ENCODE measurements at places on chromosomes 1 and 21.

- DNase-seq: peak; percentile 82
Measured at GRCh38 chr1:8873506-8874229, 4.8 kb downstream of the ENO1 start.

GRCh38 chr1:36327421-36328087, 4.1 kb upstream of the EVA1B start:
- DNase-seq: no peak

DNA sequence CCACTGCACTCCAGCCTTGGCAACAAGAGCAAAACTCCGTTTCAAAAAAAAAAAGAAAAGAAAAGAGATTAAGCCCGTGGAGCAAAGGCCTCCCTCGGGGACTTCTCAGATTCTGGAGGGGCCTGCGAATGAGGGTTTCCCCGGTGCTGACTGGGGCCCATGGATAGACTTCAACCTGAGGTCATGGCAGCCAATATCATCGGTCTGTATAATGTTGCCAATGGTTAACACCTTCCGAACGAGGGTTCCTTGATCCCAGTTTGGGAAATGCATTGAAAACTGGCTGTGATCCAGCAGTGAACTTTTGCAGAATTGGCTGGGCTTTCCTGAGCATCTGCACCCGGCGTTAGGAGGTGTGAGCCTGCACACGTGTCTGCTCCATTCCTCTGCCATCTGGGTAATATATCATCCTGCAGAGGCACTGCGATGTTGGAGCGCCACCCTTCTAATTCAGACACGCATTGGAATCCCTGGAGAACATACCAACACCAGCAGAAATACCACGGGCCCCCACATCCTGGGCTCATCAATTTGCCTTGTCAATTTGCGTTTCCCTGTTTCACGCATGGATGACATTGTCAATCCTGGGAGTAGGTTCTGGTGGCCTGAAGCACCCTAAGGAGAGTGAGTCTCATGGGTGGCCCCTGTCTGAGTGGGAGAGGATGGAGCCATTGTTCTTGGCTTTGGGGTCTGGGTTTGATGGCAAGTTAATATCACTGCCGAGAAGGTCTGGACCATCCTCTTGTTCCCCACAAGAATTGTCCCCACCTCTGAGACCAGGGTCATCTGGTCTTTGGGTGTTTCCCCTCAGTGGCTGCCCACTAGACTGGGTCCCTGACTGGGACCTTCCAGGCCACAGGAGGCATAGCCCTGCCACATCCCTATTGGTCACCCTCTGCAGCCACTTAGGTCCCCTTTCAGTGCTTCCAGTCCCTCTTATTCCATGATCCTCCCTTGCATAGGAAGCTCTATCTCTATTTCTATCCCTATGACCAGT, 441.0 kb downstream of the PTPRU start:
- no peak for DNase-seq

GRCh38 chr1:38360807-38361206, 314.2 kb upstream of the POU3F1 start:
- no peak for DNase-seq

DNA sequence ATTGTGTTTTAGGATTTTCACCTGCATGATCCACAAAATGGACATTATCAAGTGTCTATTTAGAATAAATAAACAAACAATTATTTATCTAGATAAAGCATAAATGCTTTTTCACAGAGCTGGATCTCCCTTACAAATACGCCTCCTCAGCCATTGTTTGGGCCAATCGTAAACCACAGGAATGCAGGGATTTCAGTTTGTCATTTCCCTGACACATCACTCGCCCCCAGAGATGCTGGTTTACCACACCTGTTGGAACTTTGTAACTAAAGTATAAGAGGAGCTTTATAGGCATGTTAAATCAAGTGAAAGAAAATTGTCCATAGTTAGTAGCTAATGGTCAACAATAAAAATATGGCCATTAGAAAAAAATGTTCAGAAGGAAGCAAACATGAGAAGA, 40.3 kb downstream of the GPR88 start:
- DNase-seq: no peak

GRCh38 chr1:228267962-228268880, 60.4 kb downstream of the OBSCN start:
- DNase-seq: no peak

GRCh38 chr1:25695090-25695770, 78.6 kb downstream of the MAN1C1 start:
- no peak for DNase-seq

- DNase-seq: no peak
Measured at GRCh38 chr21:29817450-29817849, 122.3 kb downstream of the GRIK1 start.

DNA sequence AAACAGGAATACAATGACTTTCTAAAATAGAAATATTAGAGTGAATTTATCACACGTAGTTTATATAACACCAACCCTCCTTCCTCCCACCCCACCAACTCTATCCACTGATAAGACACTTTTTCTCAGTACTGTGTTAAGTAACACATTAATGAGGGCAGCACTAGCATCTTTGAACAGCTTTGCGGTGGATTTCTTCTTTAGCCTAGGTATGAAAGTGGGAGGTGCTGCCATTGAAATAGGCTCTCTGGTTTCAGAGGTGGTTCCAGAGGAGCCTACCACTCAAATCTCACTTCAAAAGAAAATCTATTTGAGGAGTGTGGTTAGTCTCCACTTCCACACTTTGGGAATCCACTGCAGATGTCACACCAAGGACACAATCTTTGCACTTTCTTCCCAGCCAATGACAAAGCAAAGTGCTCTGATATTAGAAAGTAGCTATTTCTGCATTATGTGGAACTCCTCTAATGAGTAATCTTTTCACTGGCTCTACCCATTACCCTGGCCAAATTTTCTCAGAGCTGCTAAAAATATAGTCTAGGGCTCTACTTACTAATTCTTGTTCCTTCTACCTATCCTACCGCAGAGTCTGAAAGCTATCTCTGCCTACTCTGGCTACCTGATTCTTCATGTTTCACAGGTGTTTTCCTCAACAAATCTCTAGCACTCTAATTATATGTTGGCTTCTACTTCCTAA, 1667.8 kb downstream of the MRPL39 start:
- no peak for DNase-seq

DNA sequence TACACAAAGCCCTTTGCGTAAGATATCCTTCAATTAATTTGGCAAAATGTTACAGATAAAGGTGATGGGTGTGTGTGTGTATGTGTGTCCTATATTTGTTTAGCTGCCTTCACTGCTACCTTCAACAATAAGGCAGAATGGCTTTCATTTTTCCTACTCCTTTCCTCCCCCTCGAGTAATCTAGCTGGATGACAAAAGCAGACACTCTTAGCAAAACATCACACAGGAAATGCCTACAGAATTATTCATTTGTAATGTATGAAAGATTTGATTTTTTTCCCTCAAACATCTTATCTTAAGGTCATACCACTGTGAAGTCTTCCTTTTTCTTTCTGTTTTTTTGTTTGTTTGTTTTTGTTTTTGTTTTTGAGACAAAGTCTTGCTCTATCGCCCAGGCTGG, 10.6 kb downstream of the PTPN22 start:
- DNase-seq: no peak

GRCh38 chr1:159562680-159563079, 24.9 kb upstream of the APCS start:
- no peak for DNase-seq

DNA sequence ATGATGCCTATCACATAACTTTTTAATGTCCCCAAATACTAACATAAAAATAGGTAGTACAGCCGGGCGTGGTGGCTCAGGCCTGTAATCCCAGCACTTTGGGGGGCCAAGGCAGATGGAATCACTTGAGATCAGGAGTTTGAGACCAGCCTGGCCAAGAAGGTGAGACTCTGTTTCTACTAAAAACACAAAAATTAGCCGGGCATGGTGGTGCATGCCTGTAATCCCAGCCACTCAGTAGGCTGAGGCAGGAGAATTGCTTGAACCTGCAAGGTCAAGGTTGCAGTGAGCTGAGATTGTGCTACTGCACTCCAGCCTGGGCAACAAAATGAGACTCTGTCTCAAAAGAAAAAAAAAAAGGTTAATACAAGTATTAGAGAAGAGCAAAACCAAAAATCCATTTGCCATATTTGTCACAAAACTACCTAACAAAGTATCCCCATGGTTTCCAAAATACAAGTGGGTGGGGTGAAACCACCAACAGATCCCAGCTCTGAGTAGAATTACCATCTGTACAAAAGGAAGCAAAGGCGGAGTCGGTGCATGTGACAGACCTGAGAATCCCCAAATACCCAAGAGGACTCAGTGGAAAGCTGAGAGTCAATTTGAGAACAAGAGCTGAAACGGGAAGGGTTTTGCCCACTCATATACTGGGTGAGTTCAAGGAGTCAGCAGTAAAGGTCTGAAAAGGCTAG, 113.2 kb downstream of the TOMM20 start:
- DNase-seq: no peak

GRCh38 chr1:99748419-99748818, 18.0 kb downstream of the FRRS1 start:
- no peak for DNase-seq

DNA sequence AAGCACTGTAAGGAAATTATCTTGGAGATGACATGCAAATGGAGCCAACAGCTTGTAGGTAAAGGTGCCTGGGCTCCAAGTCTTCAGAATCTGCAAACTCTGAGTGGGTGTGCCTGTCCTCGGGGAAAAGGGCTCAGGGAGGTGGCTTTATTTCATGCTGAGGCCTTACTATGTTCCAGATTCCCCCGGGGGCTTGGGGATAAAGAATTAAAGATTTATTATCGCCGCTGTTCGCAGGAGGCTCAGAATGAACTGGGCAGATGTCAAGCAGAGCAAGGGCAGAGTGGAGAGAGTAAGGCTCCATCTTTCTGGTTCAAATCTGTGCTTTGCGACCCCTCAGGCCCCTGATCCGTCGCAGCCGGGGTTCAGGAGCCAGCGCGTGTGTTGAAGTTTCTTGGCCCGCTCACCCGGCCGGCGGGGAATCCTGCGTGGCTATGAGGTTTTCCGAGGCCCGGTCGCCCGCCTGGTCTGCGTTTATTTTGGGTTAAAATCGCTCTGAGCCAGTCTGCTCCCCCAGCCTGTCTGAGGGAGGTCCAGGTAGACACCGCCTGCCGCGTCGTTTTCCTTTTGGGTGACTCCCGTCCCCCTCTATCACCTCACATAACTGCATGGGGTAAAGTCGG, 19.5 kb downstream of the RHOU start:
- no peak for DNase-seq

DNA sequence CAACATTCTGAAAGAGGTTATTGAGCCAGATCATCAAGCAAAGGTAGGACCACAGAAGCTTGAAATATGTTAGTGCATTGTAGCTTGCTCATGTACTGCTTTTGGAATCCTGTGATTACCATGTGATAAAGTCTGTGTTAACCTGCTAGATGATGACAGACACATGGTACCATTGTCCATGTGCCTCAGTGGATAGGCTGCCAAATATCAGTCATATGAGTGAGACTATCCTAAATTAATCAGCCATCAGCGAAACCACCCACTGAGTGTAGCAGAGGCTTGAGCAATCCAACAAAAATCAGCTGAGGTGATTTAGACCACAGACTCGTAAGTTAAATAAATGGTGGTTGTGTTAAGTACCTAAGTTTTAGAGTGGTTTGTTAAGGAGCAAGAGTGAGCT, 32.7 kb upstream of the CRB1 start:
- DNase-seq: no peak

- DNase-seq: no peak
Measured at GRCh38 chr1:89578151-89578550, 53.5 kb downstream of the LRRC8B start.
